ENCODE measurements at places on chromosomes 12 and 14.

DNA sequence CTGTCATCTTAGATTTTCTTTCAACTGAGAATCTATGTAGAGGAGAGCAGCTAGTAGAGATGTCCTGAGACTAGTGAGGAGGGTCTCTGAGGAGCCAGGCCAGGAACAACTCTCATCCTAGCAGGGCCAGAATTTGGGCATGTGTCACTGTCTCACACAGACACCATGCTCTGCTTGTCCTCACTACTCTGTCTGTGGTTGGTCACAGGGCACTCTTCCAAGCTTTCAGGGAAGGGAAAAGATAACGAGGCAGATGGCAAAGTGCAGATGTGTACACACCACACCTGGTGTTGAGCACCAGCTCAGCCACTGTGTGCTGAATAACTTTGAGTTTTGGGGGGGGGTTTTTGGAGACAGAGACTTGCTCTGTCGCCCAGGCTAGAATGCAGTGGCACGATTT, 2.5 kb downstream of the SSPN start:
- peak; percentile 7 for DNase-seq

GRCh38 chr14:58656671-58657411, 19.1 kb downstream of the DACT1 start:
- DNase-seq = no peak

DNA sequence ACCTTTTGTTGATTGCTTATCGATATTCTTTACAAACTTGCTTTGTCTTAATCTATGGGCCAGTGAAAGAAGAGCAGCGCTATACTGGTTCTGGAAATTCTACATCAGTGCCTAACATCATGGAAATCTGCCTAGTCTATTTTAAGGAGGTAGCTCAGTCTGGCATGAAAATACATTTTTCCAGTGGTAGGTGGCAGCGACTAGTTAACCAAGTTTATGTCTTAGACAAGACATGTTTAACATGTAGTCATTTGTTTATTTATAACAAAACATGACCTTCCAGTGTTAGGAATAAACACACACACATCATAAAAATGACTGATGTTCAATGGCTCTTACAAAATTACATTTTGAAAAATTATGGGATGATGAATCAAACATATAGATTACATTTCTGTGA, 336.0 kb upstream of the SOX5 start:
- no peak for DNase-seq

DNA sequence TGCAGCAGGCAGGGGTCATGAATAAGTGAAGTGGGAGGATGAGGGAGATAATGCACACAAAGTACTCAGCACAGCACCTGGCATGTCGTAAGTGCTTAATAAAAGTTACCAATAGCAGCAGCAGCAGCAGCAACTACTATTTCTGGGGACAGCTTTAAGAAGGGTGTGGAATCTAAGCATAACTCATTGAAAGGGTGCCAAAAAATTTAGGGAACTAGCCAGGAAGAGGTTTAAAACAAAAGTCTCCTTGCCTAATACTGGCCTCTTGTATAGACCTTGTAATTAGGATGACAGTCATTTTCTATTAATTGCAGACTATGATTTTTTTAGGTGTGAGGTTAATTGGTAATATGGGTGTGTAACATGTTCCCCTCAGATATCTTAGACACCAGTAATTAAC, 179.9 kb downstream of the PTPN11 start:
- no peak for DNase-seq

- DNase-seq = no peak
These were observed 224.7 kb upstream of the EGLN3 start for GRCh38 chr14:34175574-34175973.

DNA sequence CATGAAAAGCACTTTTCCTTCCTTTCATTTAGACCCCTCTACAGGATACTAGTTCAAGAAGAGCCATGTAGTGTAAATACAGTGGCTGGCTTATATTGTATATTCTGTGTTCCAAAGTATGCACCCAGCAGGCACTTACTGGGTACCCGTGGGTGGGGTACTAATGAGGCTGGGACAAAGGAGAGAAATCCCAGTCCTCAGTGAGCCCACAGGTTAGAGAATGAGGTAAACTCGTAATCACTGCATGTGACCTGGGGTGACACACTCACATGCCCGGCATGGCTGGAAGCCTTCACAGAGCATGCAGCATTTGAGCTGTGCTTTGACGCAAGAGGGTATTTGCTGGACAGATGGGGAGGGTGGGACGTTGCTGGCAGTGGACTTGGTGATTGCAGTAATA, 17.1 kb downstream of the SLC24A4 start:
- no peak for DNase-seq

DNA sequence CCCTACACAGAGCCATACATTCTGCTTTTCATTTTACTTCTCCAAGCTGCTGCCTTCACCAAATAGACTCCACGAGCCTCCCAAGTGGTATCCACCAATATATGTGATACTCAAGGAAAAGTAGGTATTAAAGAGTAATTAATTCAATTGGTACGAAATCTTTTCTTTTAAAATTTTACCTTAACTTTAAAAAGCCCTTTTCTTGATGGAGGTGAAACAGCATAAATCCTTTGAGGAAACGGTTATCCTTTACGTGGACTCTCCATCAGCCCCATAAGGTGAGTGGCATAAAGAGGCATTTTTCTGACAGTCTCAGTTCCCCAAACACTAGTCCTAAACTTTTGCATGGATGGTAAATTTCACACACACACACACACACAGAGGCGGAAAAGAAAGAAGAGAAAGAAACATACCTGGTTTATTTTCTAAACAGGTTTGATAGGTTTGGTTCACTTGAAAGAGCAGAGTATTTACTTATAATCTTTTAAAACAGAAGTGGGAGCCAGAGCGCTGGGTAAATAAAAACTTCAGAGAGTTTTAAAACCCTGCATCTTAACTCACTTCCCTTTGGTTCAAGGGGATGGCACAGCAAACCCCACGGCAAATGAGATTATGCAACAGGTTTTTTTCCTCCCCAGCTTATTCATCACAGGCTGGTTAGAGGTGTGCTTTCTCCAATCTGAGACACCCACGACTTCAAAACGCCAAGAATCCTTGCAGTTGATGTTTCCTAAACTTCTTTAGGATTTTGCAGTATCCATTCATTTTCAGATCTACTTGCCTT, 1.9 kb downstream of the DUSP16 start:
- DNase-seq = peak; percentile 61

- no peak for DNase-seq
These were observed 67.5 kb downstream of the NCOR2 start for GRCh38 chr12:124499898-124500244.

GRCh38 chr14:68427550-68427890, 365.3 kb downstream of the ZFP36L1 start:
- no peak for DNase-seq

- peak; percentile 69 for DNase-seq
These were observed 4.3 kb downstream of the GPR132 start for GRCh38 chr14:105060751-105061427.

- DNase-seq = peak; percentile 83
These were observed 877 bp downstream of the BAG5 start for GRCh38 chr14:103561381-103562178.

DNA sequence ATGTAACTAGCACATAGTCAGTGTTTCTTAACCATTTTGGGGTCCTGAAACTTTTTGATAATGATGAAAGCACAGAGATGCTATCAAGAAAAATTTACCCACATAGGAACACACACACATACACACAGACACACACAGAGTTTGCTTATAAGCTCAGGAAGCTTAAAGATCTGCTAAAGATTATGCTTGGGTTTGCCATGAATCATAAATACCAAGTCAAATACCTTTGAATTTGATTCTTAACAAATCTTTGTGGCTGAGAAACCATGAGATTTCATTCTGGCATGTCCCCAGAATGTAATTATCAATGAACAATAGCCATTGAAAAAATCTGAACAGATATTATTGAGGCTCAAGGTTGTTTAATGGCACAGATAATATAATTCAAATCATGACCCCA, 89.2 kb downstream of the NTS start:
- DNase-seq = no peak

- DNase-seq = peak; percentile 43
These were observed 892 bp downstream of the TCHP start for GRCh38 chr12:109900752-109901580.

DNA sequence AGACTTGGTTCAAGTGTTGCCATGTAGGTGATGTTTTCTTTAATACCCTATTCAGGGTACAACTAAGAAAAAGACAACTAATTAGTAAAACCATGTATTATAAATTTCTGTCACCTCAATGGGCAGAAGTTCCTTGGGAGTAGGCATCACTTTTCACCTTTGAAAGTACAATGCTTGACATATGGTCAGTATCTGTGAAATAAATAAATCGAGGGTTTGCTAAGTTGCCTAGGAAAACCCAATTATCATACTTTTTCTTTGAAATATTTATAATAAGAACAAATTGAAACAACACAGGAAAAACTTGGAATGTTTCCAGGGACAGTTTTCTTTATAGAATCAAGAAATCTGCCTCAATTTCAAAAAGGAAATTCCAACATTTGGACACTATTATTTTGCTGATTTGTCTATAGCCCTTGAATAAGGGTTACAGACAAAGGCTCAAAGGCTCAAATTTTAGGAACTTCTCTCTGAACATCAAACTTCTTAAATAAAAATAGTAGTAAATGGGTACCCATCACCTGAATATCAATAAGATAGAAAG, 13.7 kb downstream of the FGD6 start:
- DNase-seq = no peak

GRCh38 chr12:45648070-45648469, 81.4 kb upstream of the ARID2 start:
- DNase-seq = no peak

GRCh38 chr12:3432868-3433267, 58.1 kb upstream of the PRMT8 start:
- no peak for DNase-seq

DNA sequence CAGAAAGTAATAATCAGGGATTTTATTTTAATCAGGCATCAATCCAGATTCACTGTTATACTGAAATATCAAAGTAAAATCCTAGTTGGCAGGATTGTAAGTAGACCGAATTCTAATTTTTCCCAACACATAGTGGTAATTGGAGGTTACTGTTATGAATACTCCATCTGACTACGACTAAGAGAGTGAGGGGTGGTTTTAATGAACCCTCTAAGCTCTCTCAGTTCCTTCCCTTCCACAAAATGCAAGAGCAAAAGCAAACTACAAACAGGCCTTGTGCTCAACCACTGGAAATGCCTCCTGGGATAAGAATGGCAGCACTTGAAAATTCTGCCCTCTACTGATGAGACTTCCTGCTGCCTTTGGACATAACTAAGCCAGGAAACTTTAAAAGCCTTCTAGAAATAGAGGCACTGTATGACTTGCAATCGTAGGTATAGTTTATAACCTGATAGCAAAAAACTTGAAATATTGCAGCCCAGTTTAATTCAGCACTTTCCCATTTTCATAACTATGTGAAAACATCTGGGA, 184.8 kb downstream of the SLC16A7 start:
- DNase-seq = peak; percentile 41

All from hematopoietic multipotent progenitor cell treated with erythropoietin and hydrocortisone succinate and interleukin-3 and kit ligand, for 6 days (in vitro differentiated cells).